ENCODE measurements at places on chromosomes 12 and 14. TPM values are rescaled to one million over a fixed set of nuclear protein-coding genes. Genes with fewer than 3 reads are reported as not detected.

GRCh38 chr14:55588259-55588699, 8.3 kb downstream of the KTN1 start:
- no peak for DNase-seq

SLC7A7 gene
- 8.3 TPM for total RNA-seq

DNA sequence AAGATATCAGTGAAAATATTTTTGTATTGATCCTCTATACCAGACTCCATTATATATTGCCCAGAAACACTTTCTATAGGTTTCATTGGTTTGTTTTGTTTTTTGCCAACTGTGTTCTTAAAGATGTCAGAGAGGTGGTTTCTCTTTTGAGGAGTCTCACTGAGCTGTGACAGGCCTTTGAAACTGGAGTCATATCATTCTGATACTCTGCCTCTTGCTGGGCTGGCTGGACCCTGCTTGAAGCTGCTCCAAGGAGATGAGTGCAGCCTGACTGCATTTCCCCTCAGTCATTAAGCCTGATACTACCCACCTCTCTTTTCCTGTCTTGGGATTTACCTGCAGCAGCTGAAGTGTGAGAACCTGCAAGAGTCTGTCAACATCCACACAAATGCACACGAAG, 16.4 kb upstream of the TAS2R30 start:
- no peak for DNase-seq

NOVA1 gene
- 6.9 TPM for total RNA-seq

GRCh38 chr14:42927313-42927712, 1320.6 kb downstream of the LRFN5 start:
- DNase-seq: no peak
